CD4-positive, CD25-positive, alpha-beta regulatory T cell (primary cell): ENCODE measurements at places on chromosomes 4 and X. TPM values are rescaled to one million over a fixed set of nuclear protein-coding genes. Genes with fewer than 3 reads are reported as not detected.
A peak's percentile ranks its signal among the peaks of the same experiment; 100 is the strongest.

The TRIML2 gene
- total RNA-seq = not detected

DNA sequence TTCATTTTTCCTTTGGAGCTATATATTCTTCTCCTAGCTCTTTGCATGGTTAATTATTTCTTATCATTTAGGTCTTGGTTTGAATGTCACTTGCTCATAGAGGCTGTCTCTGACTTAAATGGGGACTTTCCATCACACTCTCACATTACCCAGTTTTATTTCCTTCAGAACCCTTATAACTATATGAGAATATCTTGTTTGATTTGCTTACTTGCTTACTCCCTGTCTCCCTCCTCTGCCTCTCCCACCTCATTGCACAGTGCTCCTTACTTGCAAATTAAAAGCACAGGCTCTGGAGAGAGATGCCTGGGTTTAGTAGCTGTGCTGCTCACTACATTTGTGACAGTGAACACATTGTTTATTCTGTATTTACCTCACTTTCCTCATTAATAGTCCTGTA lies 174.6 kb downstream of the SOWAHB start:
- H3K36me3 ChIP-seq = no peaks in the 10 kb centered on the region
- no peak for DNase-seq
- H3K27me3 ChIP-seq = peaks cover 6% of the 10 kb centered on the region
- no peak overlapping the region for H3K27ac ChIP-seq

GRCh38 chr4:93299118-93299517 lies 529.4 kb upstream of the ATOH1 start:
- H3K4me3 ChIP-seq = no peak overlapping the region
- no peak for DNase-seq
- H3K36me3 ChIP-seq = no peaks in the 10 kb centered on the region
- no peak overlapping the region for H3K27ac ChIP-seq

DNA sequence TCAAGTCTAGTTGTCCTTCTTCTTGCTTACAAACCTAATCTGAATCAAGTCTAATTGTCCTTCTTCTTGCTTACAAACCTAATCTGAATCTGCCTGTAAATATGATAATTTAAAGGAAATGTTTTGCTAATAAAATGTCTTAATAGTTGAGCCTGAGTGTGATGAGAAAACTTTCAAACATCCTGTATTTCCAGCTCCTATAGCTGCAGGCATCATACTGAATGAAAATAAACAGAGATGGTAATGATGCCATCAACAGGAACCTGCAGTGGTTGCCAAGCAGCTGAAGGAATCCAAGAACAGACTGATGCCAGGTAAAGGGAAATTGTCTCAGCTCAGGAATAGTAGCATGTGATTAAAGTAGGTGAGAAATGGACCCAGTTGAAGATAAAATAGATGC lies 156.1 kb upstream of the IRS4 start:
- H3K4me3 ChIP-seq = no peak overlapping the region
- H3K27me3 ChIP-seq = no peaks in the 10 kb centered on the region
- no peaks in the 10 kb centered on the region for H3K36me3 ChIP-seq
- no peaks in the 10 kb centered on the region for H3K4me1 ChIP-seq
- no peak overlapping the region for H3K27ac ChIP-seq

GRCh38 chr4:155930330-155930729 lies 23.3 kb downstream of the CTSO start:
- H3K36me3 ChIP-seq = peaks cover 11% of the 10 kb centered on the region
- no peaks in the 10 kb centered on the region for H3K27me3 ChIP-seq
- no peak overlapping the region for H3K27ac ChIP-seq
- no peak overlapping the region for H3K4me3 ChIP-seq

- H3K27ac ChIP-seq = no peak overlapping the region
- H3K4me1 ChIP-seq = peaks cover 40% of the 10 kb centered on the region
- peak; percentile 13 for DNase-seq
- no peaks in the 10 kb centered on the region for H3K36me3 ChIP-seq
- H3K27me3 ChIP-seq = peaks cover 36% of the 10 kb centered on the region
- H3K4me3 ChIP-seq = no peak overlapping the region
These were observed 1.0 kb upstream of the SFRP2 start for GRCh38 chr4:153789741-153790499.

DNA sequence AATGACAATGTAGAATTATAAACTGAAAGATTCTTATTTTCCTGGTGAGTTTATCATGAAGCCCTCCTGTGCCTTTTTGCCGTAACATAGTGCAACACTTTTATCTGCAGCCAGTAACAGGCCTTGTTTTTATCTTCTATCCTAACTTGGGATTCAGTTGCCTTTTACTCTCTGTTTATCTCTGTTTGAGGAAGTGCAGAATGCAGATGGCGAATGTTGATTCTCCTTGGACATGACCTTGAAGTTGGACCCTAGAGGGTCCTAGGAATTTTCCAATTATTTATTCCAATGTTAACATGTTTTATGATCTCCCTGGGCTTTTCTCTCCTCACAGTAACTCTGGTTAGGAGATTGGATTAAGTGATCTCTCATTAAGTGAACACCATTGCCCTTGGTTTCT lies 165.0 kb downstream of the FMR1NB start:
- H3K36me3 ChIP-seq = no peaks in the 10 kb centered on the region
- no peak overlapping the region for H3K4me3 ChIP-seq
- no peak overlapping the region for H3K27ac ChIP-seq

The FHDC1 gene
- total RNA-seq = 0.20 TPM

DNA sequence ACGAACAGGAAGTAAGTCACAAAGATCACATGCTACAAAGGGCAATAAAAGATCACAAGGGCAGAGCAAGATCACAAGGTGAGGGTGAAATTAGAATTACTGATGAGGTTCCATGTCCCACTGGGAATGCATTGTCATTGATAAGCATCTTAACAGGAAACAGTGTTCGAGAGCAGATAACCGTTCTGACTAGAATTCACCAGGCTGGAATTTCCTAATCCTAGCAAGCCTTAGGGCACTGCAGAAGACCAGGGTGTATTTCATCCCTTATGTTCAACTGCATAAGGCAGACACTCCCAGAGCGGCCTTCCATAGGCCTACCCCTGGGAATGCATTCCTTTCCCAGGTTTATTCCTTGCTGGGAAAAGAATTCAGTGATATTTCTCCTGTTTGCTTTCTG lies 980.6 kb upstream of the LCORL start:
- H3K27ac ChIP-seq = no peak overlapping the region
- H3K4me3 ChIP-seq = no peak overlapping the region

The CT45A1 gene
- total RNA-seq = not detected

The SPANXA1 gene
- total RNA-seq = not detected

The ATP2B3 gene
- not detected for total RNA-seq

The CENPVL1 gene
- not detected for total RNA-seq

DNA sequence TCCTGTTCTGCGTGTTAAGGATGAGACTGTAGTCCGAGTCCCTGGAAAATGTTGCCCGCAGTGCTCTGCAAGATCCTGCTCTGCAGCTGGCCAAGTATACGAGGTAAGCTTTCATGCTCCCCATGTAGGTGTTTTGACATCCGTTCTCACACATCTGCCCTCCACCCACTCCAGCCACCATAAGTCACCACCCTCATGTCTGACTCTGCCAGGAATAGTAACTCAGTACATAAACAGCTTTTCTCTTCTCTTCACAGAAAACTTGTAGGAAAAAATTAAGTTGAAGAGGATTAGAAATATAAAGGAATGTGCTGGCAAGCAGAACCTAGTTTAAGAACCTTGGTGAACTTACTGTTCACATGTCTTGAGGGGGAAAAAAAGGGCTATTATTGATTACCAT lies 207.9 kb downstream of the FRAS1 start:
- peaks cover 5% of the 10 kb centered on the region for H3K27me3 ChIP-seq
- DNase-seq = no peak
- H3K4me1 ChIP-seq = no peaks in the 10 kb centered on the region
- H3K27ac ChIP-seq = no peak overlapping the region
- no peaks in the 10 kb centered on the region for H3K36me3 ChIP-seq

The OPRPN gene
- not detected for total RNA-seq

The PDE6B gene
- total RNA-seq = 12.3 TPM

The MAP9 gene
- total RNA-seq = 2.9 TPM
